ENCODE measurements at places on chromosomes 7 and 10.

GRCh38 chr7:77188731-77189437 is 10.7 kb downstream of the FGL2 start:
- no peak for DNase-seq

GRCh38 chr10:80173466-80173865 is 31.9 kb downstream of the ANXA11 start:
- no peak for DNase-seq

GRCh38 chr10:88915781-88916180 is 35.7 kb downstream of the STAMBPL1 start:
- DNase-seq, result no peak

DNA sequence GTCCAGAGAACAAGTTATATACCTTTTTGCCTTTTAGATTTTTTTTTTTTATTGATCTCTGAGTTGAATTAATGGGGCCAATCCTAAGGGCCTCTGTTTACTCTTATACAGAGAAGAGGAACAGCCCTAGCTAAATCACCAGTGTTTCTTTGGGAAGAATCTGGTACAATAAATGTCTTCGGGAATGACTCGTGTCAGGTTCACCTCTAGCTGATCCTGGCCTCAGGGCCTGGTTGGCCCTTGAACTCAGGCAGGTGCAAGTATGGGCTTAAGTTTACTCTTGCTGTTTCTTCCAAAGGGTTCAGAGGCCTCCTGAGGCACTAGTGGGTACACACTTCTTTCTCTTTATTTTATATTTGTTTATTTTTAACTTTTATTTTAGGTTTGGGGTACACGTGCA is 71.0 kb downstream of the LRMDA start:
- no peak for DNase-seq

- no peak for DNase-seq
Measured at GRCh38 chr10:113648478-113648877, 15.4 kb downstream of the NRAP start.

DNA sequence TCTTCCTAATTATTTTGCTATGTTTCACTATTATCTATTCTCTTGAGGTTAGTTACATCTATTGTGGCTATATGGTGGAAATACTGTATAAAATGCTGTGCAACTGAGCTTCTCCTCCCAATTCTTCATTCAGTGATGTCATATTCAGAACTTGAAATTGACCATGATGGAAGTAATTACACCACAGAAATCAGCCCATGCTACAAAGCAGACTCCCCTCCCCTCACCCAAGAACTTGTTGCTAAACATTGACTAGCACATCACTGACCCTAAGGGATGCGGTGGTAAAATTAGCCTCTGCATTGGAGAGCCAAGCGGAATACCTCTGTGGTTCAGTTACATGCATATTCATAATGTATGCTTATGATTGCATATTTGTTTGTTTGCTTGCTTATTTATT is 8.8 kb downstream of the CALD1 start:
- no peak for DNase-seq

Measured in activated T-helper 1 cell treated with anti-CD3 and anti-CD28 coated beads, Interleukin-2, amount 50 U/mL, for 16 hours (primary cell).